ENCODE measurements at places on chromosomes 7 and 10.

DNA sequence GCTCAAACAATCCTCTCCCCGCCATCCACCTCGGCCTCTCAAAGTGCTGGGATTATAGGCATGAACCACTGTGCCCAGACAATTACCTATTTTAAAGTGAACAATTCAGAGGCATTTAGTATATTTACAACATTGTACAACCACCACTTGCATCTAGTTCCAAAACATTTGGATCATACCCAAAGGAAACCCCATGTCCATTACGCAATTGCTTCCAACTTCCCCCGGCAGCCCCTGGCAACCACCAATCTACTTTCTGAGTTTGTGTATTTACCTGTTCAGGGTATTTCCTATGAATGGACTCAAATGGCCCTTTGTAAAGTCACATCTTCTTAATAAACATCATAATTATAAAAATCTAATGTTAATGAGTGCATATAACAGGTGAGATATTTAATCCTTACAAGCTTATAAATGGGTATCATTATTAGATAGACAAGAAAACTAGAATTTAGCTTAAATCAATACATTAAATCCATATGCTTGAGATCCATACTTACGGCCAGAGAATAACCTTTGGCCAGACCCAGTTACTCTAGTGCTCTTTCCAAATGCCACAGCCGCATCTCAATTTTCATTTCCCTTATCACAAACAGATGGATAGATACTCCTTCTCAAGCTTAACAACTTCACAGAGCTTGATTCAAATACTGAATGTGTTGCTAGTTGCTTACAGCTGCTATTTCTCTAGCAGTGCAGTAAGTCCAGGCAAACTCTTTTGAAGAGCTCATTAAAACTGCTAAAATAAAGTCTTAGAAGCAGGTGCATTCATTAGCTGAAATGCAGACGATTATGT is 133.4 kb upstream of the MKLN1 start:
- DNase-seq: no peak

DNA sequence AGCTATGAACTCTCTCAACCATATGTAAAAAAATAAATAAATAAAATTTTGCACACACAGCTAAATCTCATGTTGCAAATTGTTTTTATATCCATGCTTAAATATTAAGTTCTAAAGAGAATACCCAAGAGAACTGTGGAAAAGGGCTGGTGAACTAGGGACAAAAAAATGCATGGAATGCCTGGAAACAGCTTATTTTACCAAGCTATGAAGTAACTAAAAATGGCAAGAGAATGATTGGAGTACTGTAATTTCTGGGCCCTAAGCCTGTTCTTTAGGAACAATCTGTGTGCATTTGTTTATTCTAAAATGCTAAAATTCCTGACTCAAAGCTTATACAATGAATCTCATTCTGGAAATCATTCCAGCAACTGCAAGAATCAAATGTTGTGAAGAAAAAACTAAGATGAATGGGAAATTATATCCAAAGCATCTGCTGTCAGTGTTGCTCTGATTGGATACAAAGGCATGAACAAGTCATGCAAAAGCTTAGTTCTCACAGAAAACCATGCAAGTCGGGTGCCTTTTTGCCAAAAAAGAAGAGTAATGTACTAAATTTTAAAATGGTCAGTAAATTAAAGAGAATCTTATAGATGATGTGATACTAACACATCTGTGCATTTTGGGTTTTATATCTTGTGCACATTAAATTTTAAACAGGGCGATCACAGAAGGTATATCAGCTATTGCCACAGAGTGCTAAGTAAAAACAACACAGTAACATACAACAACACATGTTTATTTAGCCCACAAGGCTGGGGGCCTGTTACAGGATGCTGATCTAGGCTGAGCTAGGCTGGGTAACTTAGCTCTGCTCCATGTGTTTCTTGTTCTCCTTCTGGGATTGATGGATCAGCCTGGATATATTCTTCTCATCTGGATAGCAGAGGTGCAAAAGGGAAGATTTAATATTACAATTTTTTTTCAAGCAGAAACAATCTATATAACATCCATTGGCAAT is 453.5 kb upstream of the SEMA3A start:
- no peak for DNase-seq

GRCh38 chr7:77415823-77416620 is at the start of gene GSAP:
TSS of gene GSAP (minus strand) at chr7:77416349. CDS start at chr7:77416321, 28 bp downstream.
- peak; percentile 53 for DNase-seq

GRCh38 chr7:44965937-44966730 is 12.7 kb downstream of the MYO1G start:
- no peak for DNase-seq

DNA sequence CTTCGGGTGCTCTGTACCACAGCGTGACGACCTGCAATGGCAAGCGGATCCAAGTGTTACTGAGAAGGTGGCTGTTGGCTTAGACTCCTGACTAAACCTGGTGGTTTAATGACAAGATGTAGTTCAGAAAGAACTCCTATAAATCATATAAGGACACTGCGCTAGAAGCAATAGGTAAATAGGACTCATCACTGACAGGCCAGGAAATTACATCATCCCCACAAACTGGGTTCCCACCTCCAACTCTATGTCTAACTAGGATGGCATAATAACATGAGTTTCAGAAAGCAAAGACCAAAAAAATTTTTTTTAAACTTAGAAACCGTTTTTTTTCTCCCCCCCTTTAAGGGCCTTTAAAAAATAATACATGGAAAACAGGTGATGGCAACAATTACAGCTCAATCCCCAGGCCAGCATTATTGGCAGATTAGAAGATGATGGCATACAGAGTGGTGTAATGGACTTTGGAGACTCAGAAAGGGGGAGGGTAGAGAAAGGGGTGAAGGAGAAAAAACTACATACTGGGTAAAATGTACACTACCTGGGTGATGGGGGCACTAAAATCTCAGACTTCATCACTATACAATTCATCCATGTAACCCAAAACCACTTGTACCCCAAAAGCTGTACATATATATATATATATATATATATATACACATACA is 81.4 kb upstream of the FAM133B start:
- no peak for DNase-seq

GRCh38 chr7:102204212-102204611 is 82.5 kb upstream of the SH2B2 start:
- no peak for DNase-seq

- DNase-seq: no peak
These were observed 234.6 kb downstream of the ZMYND11 start for GRCh38 chr10:369684-370448.

DNA sequence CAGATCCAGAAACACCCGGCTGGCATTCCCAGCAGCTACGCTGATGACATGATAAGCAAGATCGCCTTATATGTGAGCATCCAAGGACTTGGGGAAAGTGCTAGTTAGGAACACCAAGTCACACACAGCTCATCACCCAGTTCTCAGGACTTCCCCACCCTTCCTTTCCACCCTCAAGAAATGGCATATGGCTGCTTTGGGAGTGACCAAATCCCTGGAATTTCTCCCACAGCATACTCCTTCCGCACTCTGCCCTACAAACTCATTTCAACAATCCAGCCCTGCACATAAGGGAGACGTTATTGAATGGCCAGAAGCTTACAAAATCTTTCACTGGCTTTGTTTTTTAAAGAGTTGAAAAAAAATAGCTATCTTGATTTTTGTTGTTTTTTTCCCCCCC is 4.2 kb downstream of the ITIH5 start:
- DNase-seq: no peak

DNA sequence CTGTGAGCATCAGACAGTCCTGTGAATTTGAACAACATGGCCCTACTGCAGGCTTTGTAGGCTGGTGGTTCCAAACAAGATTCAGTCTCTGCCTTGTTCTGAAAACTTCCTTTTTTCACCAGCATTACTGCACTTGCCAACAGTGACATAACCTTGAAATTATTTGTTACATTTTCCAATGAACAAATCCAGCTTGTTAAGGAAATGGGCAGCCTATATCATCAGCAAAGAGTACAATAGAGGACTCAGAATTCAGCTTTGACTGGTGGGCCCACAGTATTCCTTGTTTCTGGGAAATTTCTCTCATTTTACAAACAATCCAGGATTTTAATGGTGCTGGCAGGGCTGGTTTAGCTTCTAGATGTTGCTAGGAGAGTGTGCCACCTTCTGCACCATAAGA is 703.7 kb upstream of the FZD8 start:
- DNase-seq: no peak

- no peak for DNase-seq
These were observed 1165.6 kb downstream of the CNTNAP2 start for GRCh38 chr7:147282204-147282603.

GRCh38 chr7:157538735-157539134 is 201.9 kb downstream of the DNAJB6 start:
- DNase-seq: no peak

- no peak for DNase-seq
These were observed 23.5 kb downstream of the TMEM229A start for GRCh38 chr7:124009321-124009720.

DNA sequence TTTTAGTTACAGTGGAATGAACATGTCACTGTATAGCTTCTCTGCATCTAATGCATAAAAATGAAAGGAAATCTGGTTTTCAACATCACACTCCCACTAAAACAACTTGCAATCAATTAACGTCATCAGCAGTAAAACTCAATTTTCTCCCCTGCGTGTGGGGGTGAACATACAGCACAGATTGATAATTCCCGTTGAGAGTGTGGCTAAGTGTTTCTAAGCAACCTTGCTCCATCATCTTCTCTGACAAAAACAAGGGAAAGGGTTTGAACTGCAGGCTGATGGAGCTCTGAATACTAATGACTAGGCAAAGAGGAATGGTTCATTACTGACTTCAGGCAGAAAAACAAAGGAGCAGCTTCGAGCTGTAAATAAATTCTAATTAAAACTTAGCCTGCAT is 238.3 kb downstream of the PARD3 start:
- DNase-seq: no peak

DNA sequence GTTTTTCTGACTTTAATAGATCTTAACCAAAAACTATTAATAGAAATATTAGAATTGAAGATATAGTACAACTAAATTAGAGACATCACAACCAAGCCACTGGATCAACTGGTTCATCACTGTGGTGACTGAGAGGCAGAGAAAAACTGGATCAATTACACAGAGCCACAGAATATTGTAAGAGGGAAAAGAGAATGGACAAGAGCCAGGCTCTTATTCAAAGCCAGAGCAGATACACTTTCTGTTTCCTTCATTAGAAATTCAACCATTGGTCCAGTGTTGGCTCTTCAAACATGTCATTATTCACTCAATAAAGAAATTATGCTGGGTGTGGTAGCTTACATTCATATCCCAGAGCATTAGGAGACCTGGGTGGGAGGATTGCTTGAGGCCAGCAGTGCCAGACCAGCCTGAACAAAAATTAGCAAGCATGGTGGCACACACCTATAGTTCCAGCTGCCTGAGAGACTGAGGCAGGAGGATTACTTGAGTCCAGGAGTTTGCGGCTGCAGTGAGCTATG is 295.1 kb downstream of the NEBL start:
- no peak for DNase-seq
